Fibroblast of upper back skin (primary cell): ENCODE measurements at places on chromosomes 1 and 21.

GRCh38 chr1:243751506-243751905 is 98.5 kb downstream of the AKT3 start:
- DNase-seq: no peak

- no peak for DNase-seq
Measured at GRCh38 chr1:110896090-110896489, 23.1 kb downstream of the CD53 start.

DNA sequence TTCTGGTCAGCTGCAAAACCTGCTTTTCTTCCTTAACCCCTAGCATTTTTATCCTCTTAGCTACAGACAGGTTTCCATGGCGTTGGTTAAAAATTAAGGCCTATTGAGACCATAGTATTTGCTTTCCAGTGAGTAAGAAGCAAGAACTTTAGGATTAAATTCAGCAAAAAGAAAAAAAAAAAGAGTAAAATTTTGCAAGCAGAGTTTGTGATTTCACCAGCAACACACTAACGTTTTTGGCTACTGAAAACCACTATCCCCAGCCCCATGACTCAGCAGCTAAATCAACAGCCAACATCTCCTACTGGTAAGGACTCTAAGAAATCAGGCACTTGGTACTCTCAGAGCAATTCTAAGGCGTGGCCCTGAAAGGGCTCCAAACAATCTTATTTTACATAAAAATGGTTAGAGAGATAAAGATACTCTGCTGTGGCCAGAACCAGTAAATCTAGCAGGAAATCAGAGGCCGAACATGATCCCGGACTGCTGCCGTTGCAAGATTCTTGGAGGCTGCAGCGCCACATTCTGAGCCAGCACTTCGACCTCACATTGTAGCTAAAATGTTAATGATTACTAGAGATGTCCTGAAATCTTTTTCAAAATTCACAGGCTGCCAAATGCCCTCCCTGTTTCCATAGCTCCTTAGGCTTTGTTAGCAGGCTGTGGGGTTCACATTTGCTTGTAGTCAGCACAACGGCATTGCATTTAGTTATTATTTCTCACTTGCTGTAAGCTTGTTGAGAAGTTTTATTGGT is 1.6 kb upstream of the ENO1 start:
- peak; percentile 98 for DNase-seq

DNA sequence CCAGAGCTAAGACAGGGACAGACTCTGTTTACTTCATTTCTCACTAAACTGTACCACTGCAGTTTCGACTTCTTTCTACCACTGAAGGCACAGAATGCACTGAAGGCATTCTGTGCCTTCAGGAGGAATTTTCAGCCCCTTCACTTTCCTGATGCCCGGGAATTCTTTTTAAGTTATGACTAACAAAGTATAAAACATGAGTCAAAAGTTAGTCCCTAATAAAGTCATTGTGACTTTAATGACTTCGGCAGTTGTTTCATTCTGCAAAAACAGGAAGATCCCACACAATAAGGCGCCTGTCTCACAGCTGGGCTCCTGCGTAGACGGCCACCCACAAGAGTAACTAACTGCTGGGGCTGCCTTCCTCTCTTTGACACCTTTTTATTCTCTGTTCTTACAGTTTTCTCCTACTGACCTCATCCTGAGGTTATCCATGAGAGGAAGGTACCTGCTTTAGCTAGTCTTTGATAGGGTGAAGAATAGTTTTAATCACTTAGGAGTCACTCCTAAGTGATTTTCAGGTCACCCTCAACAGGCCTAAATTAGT is 183.9 kb upstream of the SGIP1 start:
- DNase-seq: no peak

GRCh38 chr21:44718093-44718492 is 6.7 kb upstream of the TSPEAR start:
- no peak for DNase-seq

GRCh38 chr1:244211559-244211944 is 160.5 kb downstream of the ZBTB18 start:
- peak; percentile 57 for DNase-seq

GRCh38 chr1:21914450-21914849 is 22.7 kb downstream of the HSPG2 start:
- no peak for DNase-seq

DNA sequence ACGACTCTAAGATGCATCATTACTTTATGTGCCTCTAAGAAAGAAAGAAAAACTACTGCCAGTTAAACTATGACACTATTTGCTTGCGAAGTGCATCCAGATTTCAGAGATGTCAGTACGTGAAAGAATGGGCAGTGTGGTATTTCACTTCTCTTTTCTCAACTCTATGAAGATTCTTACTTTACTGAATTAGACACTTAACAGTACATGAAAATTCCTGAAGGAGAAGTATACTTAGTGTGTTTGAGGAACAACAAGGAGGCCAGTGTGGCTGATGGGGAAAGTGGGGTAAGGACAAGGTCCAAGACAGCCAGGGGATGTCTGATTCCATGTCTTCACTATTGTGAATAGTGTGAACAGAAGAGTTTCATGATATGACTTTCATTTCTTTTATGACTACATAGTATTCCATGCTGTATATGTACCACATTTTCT is 53.9 kb upstream of the HSD17B7 start:
- no peak for DNase-seq

DNA sequence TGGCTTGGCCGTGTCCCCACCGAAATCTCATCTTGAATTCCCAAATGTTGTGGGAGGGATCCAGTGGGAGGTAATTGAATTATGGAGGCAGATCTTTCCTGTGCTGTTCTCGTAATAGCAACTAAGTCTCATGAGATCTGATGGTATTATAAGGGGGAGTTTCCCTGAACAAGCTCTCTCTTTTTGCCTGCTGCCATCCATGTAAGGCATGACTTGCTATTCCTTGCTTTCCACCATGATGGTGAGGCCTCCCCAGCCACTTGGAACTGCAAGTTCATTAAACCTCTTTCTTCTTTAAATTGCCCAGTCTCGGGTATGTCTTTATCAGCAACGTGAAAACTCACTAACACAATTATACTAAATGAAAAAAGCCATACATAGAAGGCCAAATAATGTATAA is 101.3 kb upstream of the LYPLAL1 start:
- no peak for DNase-seq

DNA sequence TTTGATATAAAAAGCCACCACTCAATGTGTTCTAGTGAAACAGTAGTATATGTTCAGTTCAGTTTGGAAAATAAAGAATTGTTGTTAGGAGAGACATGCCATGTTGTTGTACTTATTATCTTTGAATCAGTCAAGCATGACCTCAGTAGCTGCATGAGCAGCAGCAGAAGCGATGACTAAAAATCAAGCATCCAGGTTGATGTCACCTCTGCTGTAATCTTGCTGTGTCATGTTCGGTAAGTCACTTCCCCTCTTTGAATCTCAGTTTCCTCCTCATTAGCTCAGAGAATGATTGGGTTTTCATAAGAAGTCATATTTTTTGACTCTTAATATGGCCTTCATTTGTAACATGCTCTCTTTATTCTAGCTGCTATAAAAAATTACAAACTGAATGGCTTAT is 428.4 kb upstream of the B3GALT2 start:
- DNase-seq: peak; percentile 13

- DNase-seq: no peak
Measured at GRCh38 chr1:112396653-112397471, 848 bp downstream of the CTTNBP2NL start.

DNA sequence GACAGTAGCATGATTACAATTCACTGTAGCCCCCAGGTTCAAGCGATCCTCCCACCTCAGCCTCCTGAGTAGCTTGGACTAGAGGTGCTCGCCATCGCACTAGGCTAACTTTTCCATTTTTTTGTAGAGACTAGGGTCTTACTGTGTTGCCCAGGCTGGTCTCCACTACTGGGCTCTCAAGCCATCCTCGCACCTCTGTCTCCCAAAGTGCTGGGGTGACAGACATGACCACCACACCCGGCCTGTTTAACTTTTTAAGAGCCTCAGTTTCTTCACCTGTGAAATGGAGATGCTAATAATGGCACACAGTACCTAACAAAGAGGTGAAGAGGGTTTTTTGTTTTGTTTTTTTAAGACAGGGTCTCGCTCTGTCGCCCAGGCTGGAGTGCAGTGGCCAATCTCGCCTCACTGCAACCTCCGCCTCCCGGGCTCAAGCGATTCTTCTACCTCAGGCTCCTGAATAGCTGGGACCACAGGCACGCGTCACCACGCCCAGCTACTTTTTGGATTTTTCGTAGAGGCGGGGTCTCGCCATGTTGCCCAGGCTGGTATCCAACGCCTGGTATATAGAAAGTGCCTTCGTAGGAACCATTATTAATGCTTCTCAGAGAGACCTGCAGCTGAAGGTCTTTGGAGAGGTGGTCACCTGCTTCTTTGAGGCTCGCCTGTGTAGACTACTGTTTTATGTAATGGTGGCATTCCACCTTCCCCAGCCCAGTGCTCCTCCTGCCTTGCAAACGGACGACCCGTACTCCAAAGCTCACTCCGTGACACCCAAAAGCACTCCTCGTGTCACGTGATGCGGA is 567 bp downstream of the PMVK start:
- no peak for DNase-seq

- DNase-seq: no peak
Measured at GRCh38 chr1:29202053-29202452, 20.4 kb upstream of the SRSF4 start.
